ENCODE measurements at places on chromosomes 4 and X.

GRCh38 chrX:11770320-11770719, 12.3 kb downstream of the MSL3 start:
- DNase-seq = no peak

GRCh38 chrX:20742106-20742505, 475.4 kb upstream of the RPS6KA3 start:
- no peak for DNase-seq

- DNase-seq = no peak
Measured at GRCh38 chrX:133005616-133006015, 47.2 kb upstream of the HS6ST2 start.

DNA sequence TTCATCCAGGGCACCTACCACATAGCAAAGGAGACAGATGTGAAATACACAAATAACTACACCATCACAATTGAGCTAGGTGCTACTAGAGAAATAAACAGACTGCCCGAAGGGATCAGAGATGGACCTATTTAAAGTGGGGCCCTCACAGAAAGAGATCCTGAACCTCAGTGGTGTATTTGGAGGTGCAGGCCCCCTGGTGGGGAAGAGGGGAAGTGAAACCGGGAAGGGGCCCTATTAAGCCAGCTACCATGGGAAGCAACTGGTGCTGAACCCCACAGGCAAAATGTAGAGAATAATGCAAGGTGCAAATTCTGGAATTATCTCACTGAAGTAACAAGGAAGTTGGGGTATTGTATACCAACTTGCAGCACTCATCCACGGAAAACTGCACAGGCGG, 78.6 kb upstream of the FAM9A start:
- no peak for DNase-seq

GRCh38 chr4:168705121-168705520, 208.3 kb downstream of the PALLD start:
- DNase-seq = no peak

DNA sequence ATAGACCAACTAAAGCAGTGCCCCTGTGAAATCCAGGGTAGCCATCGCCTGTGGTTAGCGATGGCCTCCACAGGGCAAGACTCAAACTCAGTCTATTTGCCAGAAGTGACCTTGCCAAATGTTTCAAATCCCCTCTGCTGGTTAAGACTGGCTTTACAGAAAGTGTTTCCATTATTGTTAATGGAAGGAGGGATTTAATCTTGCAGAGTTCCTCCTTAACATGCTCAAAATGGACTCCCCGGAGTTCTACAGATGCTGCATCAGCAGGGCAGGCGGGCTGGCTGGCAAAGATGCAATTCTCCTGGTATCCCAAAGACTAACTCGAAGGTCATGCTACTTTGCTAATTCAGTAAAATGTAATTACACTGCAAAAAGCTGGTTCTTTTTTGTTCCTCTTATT, 313.0 kb upstream of the SLC7A11 start:
- DNase-seq = no peak

GRCh38 chr4:177339477-177340374, 30.1 kb downstream of the NEIL3 start:
- no peak for DNase-seq

DNA sequence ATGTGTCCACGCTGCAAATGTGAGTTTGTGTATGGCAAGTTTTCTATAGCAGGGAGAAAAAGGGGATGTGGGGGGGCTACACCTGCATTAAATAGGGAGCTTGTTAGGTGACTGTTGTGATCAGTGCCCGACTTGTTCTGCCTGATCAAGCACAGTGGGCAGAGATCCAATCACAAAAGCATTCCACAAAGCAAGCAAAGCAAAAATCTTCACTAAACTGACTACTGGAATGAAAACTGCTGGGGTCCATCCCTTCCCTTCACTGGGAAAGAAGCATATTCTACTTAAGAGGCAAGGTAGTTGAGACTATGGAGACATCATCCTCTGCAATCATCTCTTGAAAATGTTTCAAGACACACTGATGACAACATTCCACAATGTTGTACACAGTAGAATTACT, 5.2 kb downstream of the IRS4 start:
- DNase-seq = no peak

DNA sequence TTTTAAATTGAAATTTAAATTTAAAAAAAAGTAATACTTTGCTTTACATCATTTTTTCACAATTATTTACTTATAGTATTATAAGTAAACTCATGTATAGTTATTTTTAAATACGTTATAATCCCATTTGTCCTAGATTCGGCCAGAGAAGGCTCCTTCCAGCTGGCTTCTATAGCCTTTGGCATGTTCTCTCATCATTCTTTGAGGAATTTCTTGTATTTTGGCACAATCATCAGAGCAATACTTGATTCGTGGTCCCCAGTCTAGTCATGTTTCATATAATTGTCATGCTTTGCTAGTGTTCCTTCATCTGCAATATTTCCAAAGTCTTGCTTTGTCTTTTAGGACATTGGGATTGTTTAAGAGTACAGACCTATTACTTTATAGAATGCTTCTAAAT, 1037.9 kb upstream of the AGA start:
- no peak for DNase-seq
